ENCODE measurements at places on chromosomes 1 and 21. TPM values are rescaled to one million over a fixed set of nuclear protein-coding genes. Genes with fewer than 3 reads are reported as not detected.

DISC1 gene
- total RNA-seq, result 8.4 TPM

HRNR gene
- total RNA-seq, result not detected

JUN gene
- 151 TPM for total RNA-seq

LIN9 gene
- total RNA-seq, result 3.6 TPM

EVA1B gene
- total RNA-seq, result 13.3 TPM

C1orf116 gene
- total RNA-seq, result 40.6 TPM

DNA sequence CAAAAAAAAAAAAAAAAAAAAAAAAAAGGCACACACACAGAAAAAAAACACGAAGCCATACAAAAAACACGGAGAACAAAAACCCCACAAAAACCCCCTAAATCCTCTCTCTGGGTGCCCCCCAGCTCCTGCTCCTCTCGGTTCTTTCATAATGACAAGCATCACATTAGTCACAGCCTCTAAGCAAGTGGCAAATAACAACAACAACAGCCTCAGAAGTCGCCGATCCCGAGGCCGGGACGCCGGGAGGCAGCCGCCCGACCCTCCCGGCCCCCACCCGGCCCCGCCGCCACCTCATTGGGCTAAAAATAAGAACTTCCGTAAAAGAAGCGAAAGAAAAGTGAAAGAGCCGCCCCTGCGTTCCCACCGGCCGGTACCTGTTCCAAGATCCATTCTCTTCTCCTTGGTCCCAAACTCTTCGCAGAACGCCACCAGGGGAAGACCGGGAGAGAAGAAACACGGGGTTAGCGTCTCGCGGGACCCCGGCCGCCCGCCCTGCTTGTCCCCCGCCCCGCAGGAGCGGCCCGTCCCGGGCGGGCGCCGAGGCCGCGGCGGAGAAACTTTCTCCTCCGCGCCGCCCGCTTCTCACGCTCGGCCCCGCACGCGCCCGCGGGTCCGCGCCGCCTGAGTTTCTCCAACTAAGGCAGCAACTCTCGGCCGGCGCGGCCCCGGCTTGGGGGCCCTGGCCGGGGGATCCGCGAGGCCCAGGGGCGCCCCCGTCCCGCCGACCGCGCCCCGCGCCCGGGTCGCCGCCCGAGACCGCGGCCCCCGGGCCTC, 102.8 kb downstream of the CASZ1 start:
- peak overlapping the region; percentile 83 for H3K4me3 ChIP-seq
- no peaks in the 10 kb centered on the region for H3K27me3 ChIP-seq
- peaks cover 3% of the 10 kb centered on the region for H3K36me3 ChIP-seq
- DNase-seq, result no peak
- peak overlapping the region; percentile 92 for H3K27ac ChIP-seq
- peaks cover 85% of the 10 kb centered on the region for H3K4me1 ChIP-seq

- no peak for DNase-seq
- no peak overlapping the region for H3K4me3 ChIP-seq
- H3K27me3 ChIP-seq, result no peaks in the 10 kb centered on the region
- H3K27ac ChIP-seq, result no peak overlapping the region
- H3K36me3 ChIP-seq, result peaks cover 3% of the 10 kb centered on the region
These were observed 98.8 kb downstream of the RABGAP1L start for GRCh38 chr1:174258148-174258550.

DNA sequence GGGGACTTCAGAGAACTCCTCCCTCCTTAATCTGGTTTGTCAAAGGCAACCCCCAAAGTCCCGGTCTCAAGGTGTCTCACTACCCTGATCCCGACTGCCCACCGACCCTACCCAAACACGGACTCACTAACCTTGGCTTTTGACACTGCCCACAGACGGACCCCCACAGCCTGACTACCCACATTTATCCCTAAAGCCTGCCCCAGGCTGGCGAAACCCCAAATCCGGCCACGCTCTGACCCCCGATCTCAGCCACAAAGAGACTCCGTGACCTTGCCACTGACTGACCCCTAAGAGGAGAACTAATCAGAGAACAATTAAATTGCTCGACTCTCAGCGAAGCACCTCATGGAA, 5.2 kb downstream of the ID3 start:
- H3K27me3 ChIP-seq, result no peaks in the 10 kb centered on the region
- no peaks in the 10 kb centered on the region for H3K36me3 ChIP-seq
- peak overlapping the region; percentile 89 for H3K4me3 ChIP-seq
- DNase-seq, result no peak

DNA sequence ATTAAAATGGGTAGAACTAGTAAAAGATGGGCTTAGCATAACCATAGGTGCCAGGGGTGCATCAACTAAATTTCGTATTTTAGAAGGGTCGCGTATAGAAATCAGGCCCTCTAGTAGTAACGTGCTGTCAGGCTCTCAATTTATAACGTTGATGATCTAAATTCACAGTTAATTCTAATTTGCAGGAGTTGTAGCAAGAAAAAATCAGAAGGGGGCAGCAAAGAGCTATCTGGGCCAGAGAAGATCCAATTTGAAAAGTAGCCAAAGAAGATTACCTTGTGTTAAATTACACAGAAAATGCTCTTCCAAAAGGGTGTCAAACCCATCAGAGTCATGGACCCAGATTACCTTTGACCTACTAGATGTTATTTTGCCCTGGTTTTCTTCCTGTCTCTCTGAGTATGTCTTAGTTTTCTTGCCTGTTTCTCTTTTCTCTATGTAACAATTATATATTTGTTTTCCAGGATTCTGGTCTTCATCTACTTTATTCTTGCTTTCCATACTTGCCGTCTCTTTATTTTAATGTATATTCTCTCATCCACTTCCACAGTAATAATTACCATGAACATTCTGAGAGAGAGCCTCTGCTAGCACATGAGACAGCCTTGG, 1030.9 kb downstream of the AMY1C start:
- H3K4me3 ChIP-seq, result no peak overlapping the region
- no peaks in the 10 kb centered on the region for H3K4me1 ChIP-seq
- no peaks in the 10 kb centered on the region for H3K27me3 ChIP-seq

DNA sequence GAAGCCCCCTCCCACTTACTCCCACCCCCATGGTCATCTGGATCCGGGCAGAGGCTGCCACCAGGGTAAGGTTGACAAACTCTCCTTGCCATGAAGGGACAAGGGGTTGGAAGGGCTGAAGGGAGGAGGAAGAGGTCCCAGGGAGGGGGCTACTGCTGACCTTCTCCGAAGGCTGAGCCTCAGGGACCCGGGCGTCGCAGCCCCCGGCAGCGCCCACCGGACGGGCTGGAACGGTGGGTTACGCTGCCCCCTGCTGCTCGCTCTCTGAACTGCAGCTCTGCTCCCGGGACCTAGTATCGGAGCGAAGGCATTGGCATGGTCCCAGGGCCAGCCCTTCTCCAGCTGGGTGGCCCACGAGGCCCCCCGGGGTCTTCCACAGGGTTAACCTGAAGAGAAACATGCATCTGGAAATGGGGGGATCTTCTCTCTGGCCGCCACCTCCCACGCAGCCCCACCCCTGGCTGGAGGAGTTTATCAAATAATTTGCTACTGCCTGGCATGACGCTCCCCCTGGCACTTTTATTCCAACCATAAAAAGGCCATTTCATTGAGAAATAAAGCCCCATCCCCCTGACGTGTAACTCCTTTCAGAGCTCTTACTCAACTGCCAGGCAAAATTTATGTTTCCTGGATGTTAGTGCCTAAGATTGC, 70.4 kb upstream of the TARDBP start:
- no peaks in the 10 kb centered on the region for H3K27me3 ChIP-seq
- H3K4me1 ChIP-seq, result peaks cover 20% of the 10 kb centered on the region
- H3K36me3 ChIP-seq, result no peaks in the 10 kb centered on the region
- H3K4me3 ChIP-seq, result no peak overlapping the region

DNA sequence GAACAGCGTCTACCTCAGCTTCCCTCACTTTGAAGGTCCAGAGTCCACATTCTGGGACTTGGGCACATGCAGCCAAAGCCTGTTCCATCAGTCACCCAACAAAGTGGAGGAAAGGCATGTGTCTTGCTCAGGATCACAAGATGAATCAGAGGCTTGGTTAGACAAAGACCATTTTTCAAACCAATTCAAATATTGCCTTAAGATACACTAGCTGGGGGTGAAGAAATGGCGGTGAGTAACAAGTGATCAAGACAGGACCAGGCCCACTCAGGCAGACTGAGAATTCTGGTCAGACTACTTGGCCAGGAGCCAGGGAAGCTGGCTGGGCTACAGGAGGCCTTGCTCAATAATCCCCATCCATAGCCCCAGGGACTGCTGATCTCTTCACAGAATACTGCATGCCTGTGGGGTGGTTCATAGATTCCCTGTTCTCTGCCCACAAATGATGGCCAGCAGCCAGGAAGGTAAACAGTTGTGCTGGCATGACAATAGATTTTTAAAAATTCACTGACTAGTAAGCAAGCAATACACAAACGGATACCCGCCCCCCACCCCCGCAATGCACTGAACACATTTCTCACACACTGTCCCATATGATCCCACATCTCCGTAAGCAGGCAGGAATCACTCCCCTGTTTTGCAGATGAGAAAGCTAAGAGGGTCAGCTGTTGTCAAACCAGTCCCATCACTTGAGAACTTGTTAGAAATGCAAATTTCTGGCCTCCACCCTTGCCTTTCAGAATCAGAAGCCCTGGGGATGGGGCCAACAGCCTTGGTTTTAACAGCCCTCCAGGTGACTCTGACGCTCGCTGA, 27.2 kb downstream of the ERI3 start:
- peaks cover 37% of the 10 kb centered on the region for H3K4me1 ChIP-seq
- H3K27ac ChIP-seq, result no peak overlapping the region
- peak; percentile 94 for DNase-seq
- no peaks in the 10 kb centered on the region for H3K27me3 ChIP-seq
- peaks cover 5% of the 10 kb centered on the region for H3K36me3 ChIP-seq
- H3K4me3 ChIP-seq, result no peak overlapping the region

- H3K27me3 ChIP-seq, result no peaks in the 10 kb centered on the region
- peaks cover 21% of the 10 kb centered on the region for H3K36me3 ChIP-seq
- peaks cover 5% of the 10 kb centered on the region for H3K4me1 ChIP-seq
- H3K4me3 ChIP-seq, result no peak overlapping the region
These were observed 42.8 kb downstream of the SMG7 start for GRCh38 chr1:183515002-183515689.

DNA sequence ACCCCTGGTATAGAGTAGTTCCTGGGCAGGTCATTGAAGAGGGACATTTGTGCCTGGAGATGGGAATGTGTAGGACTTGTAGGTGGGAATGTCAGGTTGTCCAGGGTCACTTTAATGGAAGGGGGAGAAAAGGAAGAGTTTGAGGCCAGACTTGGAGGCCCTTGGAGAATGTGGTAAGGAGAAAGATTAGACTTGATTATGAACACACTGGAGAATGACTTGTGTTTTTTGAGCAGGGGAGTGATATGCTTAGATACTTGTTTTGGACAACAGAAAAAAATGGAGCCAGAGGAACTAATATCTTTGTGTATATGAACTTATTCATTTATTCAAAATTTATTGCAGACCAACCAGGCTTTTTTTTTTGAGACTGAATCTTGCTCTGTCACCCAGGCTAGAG, 17.9 kb downstream of the ELAPOR1 start:
- H3K27ac ChIP-seq, result no peak overlapping the region
- peaks cover 9% of the 10 kb centered on the region for H3K4me1 ChIP-seq
- no peaks in the 10 kb centered on the region for H3K36me3 ChIP-seq
- no peaks in the 10 kb centered on the region for H3K27me3 ChIP-seq
- H3K4me3 ChIP-seq, result no peak overlapping the region

- no peak overlapping the region for H3K27ac ChIP-seq
- H3K27me3 ChIP-seq, result no peaks in the 10 kb centered on the region
- no peaks in the 10 kb centered on the region for H3K36me3 ChIP-seq
- no peak for DNase-seq
- no peak overlapping the region for H3K4me3 ChIP-seq
- H3K4me1 ChIP-seq, result no peaks in the 10 kb centered on the region
These were observed 139.3 kb upstream of the NFIA start for GRCh38 chr1:60942896-60943638.

GRCh38 chr1:161090617-161091016, 1.3 kb upstream of the NECTIN4 start:
- DNase-seq, result no peak
- no peak overlapping the region for H3K4me3 ChIP-seq
- H3K27me3 ChIP-seq, result no peaks in the 10 kb centered on the region
- no peaks in the 10 kb centered on the region for H3K36me3 ChIP-seq
- peaks cover 37% of the 10 kb centered on the region for H3K4me1 ChIP-seq

- no peak overlapping the region for H3K4me3 ChIP-seq
- H3K36me3 ChIP-seq, result peaks cover 24% of the 10 kb centered on the region
- H3K27me3 ChIP-seq, result no peaks in the 10 kb centered on the region
- no peaks in the 10 kb centered on the region for H3K4me1 ChIP-seq
- DNase-seq, result no peak
- no peak overlapping the region for H3K27ac ChIP-seq
These were observed 11.4 kb upstream of the PRPF3 start for GRCh38 chr1:150309758-150310508.

- H3K4me1 ChIP-seq, result no peaks in the 10 kb centered on the region
- no peaks in the 10 kb centered on the region for H3K36me3 ChIP-seq
These were observed 221.1 kb upstream of the PBX1 start for GRCh38 chr1:164337885-164338284.

- DNase-seq, result no peak
- H3K27me3 ChIP-seq, result peaks cover 4% of the 10 kb centered on the region
- peak overlapping the region; percentile 78 for H3K27ac ChIP-seq
- H3K4me1 ChIP-seq, result peaks cover 4% of the 10 kb centered on the region
- H3K4me3 ChIP-seq, result no peak overlapping the region
These were observed 56.1 kb upstream of the CAMK1G start for GRCh38 chr1:209527372-209527771.

DNA sequence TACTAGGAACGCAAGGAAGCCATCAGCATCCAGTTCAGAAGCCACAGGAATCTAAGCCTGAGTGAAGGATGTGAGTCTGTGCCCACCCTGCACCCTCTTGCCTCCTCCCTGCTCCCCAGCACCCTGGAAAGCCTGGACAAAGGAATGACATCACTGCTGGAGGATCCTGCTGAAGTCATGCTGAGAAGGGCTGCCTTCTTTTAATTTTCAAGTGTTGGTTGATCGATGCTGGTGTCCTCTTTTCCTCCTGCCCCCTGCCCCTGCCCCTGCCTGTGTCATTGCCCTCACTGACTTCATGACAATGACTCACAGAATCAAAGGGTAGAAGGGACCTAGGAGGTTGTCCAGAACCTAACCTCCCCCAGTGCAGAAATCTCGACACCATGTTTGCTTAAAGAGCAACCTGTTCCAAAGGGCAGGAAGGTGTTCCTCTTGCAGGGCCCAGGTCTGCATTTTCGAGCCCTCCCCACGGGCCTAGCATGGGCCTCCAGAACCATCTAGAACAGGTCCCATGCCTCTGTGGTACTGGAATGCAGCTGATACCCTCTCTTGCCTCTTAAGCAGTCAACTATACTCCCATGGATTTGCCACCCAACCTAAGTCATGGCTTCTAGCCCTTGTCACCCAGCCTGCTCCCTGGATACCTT, 9.6 kb downstream of the DHRS3 start:
- H3K4me1 ChIP-seq, result peaks cover 27% of the 10 kb centered on the region
- no peaks in the 10 kb centered on the region for H3K27me3 ChIP-seq
- H3K27ac ChIP-seq, result no peak overlapping the region
- DNase-seq, result no peak
